ENCODE measurements at places on chromosomes 6 and 20.

- DNase-seq, result no peak
Observed at GRCh38 chr6:39962831-39963230, 28.6 kb upstream of the MOCS1 start.

DNA sequence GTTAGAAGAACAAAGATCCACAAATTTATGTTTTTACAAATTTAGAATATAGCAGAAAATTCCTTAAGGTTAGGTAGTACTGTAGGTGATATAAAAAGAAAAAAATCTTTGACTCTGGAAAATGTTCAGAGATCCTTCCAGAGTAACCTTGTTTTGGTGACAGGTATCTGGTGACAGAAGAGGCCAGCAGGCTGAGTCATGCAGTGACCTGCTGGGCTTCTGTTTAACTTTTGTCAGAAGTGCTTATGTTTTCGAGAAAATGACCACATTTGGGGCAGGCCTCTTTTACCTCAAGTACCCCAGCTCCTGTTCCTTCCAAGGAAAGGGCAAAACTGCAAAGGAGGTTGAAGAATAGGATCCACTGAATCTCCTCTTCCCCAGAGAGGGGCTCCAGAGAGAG is 10.5 kb upstream of the CLDN20 start:
- DNase-seq, result no peak

- DNase-seq, result no peak
Observed at GRCh38 chr6:157685596-157686280, 137.3 kb upstream of the SNX9 start.

- DNase-seq, result no peak
Observed at GRCh38 chr6:8337147-8337546, 98.2 kb downstream of the SLC35B3 start.

- DNase-seq, result no peak
Observed at GRCh38 chr6:40183902-40184301, 249.6 kb upstream of the MOCS1 start.

- no peak for DNase-seq
Observed at GRCh38 chr6:6317825-6318733, 2.4 kb downstream of the F13A1 start.

GRCh38 chr6:125095580-125096301 is 57.8 kb upstream of the TPD52L1 start:
- no peak for DNase-seq

Data from stimulated activated CD4-positive, alpha-beta T cell treated with anti-CD3 and anti-CD28 coated beads, Interleukin-4, amount 100 ng/mL, for 1 hour (primary cell).